ENCODE measurements at places on chromosomes 6 and 20. TPM values are rescaled to one million over a fixed set of nuclear protein-coding genes. Genes with fewer than 3 reads are reported as not detected.

RIPOR3 gene
- 0.47 TPM for total RNA-seq

GID8 gene
- total RNA-seq, result 39.4 TPM

TRIM31 gene
- 3.0 TPM for total RNA-seq

C20orf141 gene
- total RNA-seq, result not detected

GJA10 gene
- total RNA-seq, result not detected

PXDC1 gene
- 60.5 TPM for total RNA-seq

DNAH8 gene
- not detected for total RNA-seq

HACE1 gene
- 33.9 TPM for total RNA-seq

CAPN11 gene
- total RNA-seq, result not detected

ANGPT4 gene
- not detected for total RNA-seq

DYNLT2 gene
- total RNA-seq, result 0.54 TPM

EFCAB8 gene
- not detected for total RNA-seq

CALHM4 gene
- total RNA-seq, result not detected

MCHR2 gene
- not detected for total RNA-seq

CSE1L gene
- 117 TPM for total RNA-seq

SOX18 gene
- not detected for total RNA-seq

BMP7 gene
- total RNA-seq, result 0.24 TPM

RRAGD gene
- total RNA-seq, result 6.5 TPM

TNNC2 gene
- total RNA-seq, result not detected

TPD52L1 gene
- 328 TPM for total RNA-seq

STMND1 gene
- not detected for total RNA-seq

ESR1 gene
- not detected for total RNA-seq

TRIM15 gene
- not detected for total RNA-seq

EPPIN gene
- total RNA-seq, result not detected

C4A gene
- 0.30 TPM for total RNA-seq

PDE7B gene
- total RNA-seq, result 0.14 TPM
